SK-N-MC (cell line): ENCODE measurements at places on chromosomes 1 and 21.

GRCh38 chr1:49197081-49197480 is 420.4 kb upstream of the BEND5 start:
- no peak for DNase-seq

DNA sequence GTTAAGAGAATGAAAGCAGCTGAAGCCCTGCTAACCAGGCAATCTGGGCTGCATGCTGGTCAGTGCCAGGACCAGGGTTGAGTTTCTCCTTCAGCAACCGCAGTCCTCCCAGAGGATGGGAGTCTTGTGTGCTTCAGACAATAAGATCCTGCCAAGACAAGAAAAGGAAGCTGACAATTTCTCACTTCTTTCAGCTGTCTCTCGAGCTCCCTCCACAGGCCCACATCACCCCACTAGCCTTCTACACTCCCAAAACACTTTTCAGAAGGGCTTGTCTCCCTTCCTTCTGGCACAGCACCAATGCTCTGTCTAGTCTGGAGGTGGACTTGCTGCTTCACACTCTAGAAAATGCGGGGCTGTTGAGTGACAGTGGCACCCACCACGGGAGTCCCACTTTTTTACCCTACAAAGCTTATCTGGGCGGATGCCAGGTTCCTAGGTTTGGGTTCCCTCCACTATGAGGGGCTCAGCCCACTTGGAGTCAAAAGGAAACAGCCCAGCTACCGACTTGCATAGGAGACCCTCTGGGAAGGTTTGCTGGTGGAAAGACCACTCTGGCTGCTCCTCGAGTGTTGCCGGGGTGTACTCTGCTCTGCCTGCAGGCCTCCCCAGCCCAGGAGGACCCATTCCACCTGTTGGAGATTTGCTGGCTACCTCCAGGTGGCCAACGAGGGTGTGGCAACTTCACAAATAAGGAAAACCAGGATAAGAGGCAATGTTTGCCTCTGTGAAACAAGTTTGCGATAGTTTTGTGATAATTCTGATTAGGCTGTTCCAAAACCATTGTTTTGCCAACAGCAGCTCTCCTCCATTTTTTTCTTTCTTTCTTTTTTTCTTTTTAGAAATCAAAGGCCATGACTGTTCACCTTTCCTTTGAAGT is 68.9 kb downstream of the TENT5C start:
- no peak for DNase-seq

GRCh38 chr1:87686136-87686495 is 357.4 kb downstream of the LMO4 start:
- no peak for DNase-seq

DNA sequence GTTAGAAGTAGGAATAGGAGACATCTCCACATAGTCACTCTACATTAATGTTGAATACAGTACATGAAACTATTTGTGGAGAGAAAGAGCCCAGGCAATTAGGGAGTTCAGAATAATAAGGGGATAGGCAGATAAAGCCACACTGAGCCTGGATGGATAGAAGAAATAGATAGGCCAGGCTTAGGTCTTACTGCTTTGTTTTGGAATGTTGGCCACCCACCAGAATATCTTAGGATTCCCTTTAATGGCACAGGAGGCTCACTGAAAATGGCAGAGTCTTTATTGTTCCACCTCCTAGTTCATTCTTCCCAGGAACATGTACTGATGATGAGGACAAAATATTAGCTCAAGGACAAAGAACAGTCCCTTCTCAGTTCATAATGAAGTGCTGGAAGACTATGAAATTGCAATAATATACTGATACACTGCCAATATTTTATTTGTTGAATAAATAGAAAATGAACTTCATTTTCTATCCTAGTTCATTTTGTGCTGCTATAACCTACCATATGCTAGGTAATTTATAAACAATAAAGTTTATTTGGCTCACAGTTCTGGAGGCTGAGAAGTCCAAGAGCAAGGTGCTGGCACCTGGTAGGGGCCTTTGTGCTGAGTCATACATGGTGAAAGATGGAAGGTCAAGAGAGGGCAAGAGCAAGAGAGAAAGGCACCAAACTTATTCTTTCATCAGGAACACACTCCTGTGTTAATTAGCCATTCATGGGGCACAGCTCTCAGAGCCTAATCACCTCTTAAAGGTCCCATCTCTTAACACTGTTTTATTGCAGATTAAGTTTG is 87.3 kb downstream of the TBX15 start:
- no peak for DNase-seq

- DNase-seq, result no peak
Observed at GRCh38 chr21:42818328-42818749, 61.0 kb downstream of the WDR4 start.

GRCh38 chr1:197413564-197413963 is 145.5 kb downstream of the CRB1 start:
- DNase-seq, result no peak

DNA sequence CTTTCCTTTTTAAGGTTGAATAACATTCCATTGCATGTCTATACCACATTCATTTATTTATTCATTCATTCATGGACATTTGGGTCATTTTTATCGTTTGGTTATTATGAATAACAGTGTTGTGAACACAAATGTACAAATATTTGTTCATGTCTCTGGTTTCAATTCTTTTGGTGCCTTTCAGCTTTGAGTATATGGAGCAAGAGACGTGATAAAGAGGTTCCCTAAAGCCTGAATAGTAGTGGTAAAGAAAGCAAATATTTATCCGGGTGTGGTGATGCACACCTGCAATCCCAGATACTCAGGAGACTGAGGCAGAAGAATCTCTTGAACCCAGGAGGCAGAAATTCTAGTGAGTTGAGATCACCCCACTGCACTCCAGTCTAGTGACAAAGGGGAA is 5.3 kb upstream of the RLF start:
- DNase-seq, result no peak
